Progenitor cell of endocrine pancreas (in vitro differentiated cells): ENCODE measurements at places on chromosomes 4 and X. TPM values are rescaled to one million over a fixed set of nuclear protein-coding genes. Genes with fewer than 3 reads are reported as not detected.

GRCh38 chr4:138330531-138330930 is 88.4 kb upstream of the SLC7A11 start:
- no peak for DNase-seq

DNA sequence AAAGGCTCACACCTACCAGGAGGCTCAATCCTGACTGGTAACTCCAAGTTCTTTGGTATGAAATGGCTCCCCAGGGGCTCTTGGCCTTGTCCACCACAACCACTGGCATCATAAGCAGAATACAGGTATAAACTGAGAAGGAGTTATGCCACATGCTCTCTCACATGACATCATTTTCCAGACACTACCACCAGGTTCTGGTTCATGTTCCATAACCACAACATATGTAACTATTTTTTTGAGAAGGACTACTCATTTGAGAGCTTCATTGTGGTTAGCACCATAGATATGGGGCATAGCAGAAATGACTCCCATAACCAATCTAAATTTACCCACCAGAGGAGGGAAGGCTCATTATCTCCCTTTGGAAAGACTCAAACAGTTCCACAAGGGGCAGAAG is 19.6 kb downstream of the PRDM5 start:
- no peak for DNase-seq

- DNase-seq = no peak
These were observed 6.6 kb upstream of the TMEM128 start for GRCh38 chr4:4254666-4255065.

GRCh38 chr4:68490826-68491457 is 43.7 kb downstream of the TMPRSS11E start:
- DNase-seq = no peak

DNA sequence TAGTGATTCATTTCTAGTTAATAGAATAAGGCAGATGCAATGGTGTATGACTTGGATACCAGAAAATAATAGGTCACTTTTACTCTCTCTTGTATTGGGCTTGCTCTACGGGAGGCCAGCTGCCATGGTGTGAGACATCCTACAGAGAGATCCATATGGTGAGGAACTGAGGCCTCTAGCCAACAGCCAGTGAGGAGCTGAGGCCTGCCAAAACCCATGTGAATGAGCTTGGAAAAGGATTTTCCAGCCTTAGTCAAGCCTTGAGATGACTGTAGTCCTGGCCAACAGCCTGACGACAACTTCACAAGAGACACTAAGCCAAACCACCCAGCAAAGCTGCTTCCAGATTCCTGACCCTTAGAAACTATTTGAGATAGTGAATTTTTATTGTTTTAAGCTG is 1300.2 kb downstream of the RAPGEF2 start:
- no peak for DNase-seq

DNA sequence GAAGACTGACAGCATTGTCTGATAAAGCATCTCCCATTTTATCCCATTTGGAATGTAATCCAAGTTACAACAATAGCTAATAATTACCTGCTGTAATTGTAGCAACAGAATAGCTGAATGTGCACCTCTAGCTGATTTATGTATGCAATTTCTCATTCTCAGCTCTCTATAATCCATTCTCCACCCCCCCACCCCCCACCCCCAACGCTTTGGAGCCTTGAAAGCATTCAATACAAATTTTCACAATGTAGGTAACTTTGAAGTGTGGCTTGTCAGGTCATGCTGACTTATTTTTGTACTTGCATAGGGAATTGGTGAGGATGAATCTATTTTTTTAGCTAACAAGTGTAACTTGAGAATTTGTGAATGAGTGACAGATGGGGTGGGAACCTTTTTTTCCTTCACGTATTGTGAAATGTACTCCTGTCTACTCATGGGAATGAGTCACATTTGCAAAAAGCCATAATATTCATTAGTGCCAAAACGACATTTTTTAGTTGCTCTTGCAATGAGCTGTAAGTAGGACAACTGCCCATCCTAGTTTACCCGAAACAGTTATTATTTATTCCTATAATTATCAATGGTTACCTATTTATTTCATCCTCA is 159.3 kb downstream of the PALLD start:
- no peak for DNase-seq

DNA sequence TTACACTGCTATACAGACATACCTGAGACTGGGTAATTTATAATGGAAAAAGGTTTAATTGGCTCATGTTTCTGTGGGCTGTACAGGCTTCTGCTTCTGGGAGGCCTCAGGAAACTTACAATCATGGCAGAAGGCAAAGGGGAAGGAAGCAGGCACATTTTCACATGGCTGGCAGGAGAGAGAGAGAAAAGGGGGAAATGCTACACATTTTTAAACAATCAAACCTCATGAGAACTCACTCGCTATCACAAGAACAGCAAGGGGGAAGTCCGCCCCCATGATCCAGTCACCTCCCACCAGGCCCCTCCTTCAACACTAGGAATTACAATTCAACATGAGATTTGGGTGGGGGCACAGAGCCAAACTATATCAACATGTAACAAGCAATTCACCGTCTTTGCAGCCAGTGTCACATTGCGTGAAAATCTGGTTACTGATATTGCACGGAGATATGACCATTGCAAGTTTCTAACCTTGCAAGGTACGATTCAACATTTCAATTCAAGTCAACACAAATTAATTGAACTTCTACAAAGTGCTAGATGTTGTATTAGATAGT is 61.7 kb upstream of the RELL1 start:
- no peak for DNase-seq

DNA sequence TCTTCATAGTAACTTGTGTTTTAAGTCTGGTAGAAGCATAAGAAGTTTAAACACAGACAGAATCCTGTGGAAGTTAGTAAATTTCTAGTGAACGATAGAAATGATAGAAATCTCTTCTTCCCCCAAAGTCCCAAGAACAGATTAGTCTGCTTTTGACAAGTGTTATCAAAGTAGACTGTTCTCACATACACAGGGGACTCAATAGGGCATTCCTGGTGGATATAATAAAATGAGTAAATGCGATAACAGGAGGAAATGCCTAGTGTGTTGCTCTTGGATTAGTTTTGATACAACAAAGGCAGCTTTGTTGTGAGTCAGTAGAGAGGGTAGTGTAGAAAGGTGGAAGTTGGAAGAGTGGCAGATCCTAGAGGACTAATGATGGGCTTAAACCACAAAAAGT is 43.5 kb downstream of the CLCN3 start:
- no peak for DNase-seq

DNA sequence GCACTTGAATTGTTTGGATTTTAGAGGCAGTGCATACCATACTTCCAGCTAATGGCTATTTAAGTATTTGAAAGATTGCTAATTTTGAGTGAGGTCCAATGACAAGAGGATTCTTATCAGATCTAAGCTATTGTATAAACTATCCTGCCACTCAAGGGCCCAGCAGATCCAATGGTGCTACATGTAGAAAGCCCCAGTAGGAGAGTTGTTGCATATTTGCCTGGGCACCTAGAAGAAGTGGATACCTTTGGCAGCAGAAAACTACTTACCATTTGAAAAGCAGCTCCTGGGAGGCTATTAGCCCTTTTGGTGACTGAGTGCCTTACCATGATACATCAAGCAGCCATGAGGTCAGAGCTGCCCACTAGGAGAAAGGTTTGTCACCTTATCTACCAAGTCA is 447.3 kb downstream of the C4orf33 start:
- DNase-seq = no peak

ALPK1 gene
- 1.4 and 1.8 TPM in 2 replicates for total RNA-seq

LARP7 gene
- total RNA-seq = 49.8 and 50.6 TPM in 2 replicates

BMX gene
- not detected in 2 replicates for total RNA-seq
